Activated T-cell treated with anti-CD3 and anti-CD28 coated beads, Interleukin-2, amount 50 U/mL, for 48 hours (primary cell): ENCODE measurements at places on chromosomes 5 and 9.

DNA sequence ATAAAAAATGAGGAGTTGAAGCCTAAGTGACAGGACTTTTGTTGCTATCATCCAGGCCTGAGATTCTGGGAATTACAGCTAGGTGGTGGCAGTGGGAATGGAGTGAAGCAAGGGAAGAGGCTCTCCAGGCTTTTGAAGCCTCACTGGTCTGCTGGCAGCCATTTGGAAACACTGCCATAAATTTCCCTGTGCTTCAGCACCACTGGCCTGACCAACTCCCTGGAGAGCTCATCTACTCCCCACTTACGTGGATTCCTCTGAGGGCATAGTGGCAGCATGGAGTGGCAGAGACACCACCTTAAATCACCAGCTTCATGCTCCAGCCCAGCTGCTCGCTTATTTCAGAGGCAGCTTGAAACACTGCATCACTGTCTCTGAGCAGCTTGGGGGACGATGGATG, 518.2 kb downstream of the TLR4 start:
- no peak for DNase-seq

- no peak for DNase-seq
Observed at GRCh38 chr5:181218795-181219124, 4.3 kb upstream of the TRIM41 start.

- DNase-seq, result no peak
Observed at GRCh38 chr5:103255691-103256090, 2.9 kb upstream of the MACIR start.

DNA sequence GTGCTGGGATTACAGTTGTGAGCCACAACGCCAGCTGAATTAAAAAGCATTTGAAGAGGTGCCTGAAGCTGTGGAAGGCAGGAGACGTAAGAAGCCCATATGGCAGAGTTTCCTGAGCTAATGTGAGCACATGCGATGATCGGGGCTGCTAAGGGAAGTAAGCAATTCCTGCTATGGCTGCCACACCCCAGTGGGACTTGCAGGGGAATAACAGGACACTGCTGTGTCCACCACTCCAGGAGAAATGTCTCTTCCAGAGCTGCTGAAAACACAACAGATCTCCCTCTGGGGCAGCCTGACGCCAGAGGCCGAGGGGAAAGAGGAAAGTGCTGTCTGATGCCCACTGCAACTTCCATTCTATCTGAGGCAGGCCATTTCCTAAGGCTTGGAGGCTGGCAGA, 46.2 kb upstream of the ANKRD55 start:
- DNase-seq, result no peak

GRCh38 chr5:174751154-174752000, 27.0 kb downstream of the MSX2 start:
- no peak for DNase-seq

GRCh38 chr9:33813712-33814641, 3.0 kb upstream of the UBE2R2 start:
- no peak for DNase-seq

- DNase-seq, result no peak
Observed at GRCh38 chr9:18890372-18890771, 142.6 kb downstream of the SAXO1 start.

GRCh38 chr9:81072758-81073157, 616.6 kb downstream of the TLE1 start:
- DNase-seq, result no peak

- no peak for DNase-seq
Observed at GRCh38 chr5:148751025-148751424, 75.4 kb upstream of the ADRB2 start.

DNA sequence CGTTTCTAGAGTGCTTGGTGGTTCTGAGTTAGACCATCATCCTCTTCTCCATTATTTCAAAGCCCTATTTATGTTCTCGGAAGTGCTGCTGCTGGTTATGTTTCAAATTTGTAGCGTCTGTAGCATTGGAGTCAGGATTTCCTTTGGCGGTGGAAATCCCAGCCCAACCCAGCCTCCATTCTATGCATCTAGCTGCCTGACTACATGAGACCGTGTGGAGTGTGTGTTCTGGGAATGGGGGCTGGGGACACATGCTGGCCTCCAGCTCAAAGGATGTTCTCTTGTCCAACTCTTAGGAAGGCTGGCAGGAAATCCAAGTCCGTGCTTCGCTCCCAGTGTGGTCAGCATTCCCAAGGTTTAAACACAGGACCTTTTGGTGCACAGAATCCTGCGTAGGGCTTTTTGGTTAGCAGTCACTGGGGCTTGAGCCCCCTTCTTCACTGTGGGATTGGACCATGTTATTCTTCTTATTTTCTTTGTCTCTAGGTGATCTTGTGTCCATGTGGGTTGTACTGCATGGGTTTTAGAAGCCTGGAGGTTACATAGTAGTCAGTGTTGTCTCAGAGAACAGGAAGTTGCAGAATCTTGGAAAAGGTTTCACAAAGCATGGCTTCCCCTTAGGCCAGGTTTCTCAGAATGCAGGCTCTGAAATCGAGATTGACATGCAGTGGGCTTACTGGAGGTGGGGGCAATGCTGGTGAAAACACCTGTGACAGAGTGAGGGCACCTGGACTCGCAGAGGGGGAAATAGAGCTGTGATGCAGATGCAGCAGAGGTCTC, 132.2 kb downstream of the ARHGAP26 start:
- no peak for DNase-seq

DNA sequence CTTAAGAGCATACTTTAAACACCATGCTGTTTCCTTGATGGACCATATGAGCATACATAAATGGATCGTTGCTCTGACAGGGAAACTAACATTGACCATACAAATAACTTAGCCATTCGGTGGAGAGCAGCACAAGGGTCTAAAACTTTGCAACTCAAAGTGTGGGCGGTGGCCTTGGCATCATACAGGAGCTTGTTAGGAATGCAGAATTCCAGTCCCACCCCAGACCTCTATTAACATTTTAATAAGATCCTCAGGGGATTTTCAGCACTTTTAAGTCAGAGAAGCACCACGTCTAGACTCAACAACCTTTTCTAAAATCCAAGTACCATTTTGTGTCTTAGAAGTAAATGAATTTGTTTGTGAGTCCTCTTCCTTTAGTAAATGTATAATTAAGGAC, 260.9 kb downstream of the EBF1 start:
- DNase-seq, result no peak

DNA sequence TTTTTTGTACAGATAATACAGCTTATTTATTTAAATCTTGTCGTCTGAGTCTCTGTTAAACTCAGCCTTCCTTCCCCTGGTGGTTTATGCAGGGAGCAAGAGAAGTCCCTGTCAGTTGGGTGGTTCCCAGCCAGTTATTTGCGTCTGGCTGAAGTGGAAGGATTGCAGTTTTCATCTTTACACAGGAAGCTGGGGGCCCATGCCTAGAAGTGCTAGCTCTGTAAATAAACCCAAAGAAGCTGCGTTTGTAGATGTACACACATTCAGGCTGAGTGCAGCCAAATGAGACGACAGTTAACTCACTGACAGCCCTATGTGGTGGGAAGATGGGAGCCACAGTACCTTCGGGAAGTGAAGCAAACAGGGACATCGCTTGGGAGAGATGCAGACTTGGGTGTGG, 122.1 kb downstream of the SAXO1 start:
- no peak for DNase-seq

DNA sequence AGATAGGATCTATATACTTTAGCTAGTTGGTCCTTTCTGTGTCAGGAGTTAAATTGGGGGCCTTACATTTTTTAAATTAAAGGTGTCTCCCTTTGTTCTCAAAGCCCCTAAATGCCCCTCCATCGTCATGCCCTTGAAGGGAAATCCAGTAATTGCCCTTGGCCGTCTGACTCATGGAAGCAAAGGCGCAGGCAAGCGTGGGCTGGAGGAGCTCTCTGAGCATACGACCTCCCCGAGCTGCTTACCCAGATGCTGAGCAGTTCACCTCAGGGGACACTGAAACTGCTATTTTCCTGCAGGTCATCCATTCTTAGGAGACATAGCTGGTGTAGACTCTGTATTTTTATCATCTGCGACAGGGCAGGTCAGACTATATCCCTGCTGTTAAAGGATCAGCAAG, 23.0 kb downstream of the PCSK1 start:
- DNase-seq, result no peak

DNA sequence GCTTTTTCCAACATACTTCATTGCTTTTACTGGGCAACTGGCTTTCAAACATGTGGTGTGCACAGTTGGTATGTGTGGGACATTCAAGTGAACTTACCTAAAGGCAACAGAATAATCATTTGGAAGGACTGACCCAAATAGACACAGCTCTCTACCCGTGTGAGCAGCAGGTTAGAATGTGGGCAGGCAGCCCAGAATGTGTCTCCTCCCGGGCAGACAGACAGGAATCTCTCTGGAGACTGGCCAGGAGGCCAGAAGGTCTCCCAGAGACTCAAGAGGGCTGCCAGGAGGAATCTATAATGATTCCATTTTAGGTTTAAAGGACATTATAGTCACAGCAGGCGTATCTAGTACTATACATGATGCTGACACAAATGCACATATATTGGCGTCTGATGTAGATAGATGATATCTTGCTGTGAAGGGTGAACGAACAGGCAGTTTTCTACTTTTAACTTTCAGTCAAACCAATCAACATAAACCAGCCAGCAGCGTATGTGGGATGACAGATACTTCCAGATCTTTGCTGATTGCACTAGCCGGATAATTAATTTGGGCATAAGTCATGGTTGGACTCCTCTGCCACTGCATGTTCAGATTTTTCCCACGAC, 297.4 kb upstream of the ZNF608 start:
- DNase-seq, result no peak

- DNase-seq, result no peak
Observed at GRCh38 chr9:74642376-74642775, 145.2 kb downstream of the RORB start.

DNA sequence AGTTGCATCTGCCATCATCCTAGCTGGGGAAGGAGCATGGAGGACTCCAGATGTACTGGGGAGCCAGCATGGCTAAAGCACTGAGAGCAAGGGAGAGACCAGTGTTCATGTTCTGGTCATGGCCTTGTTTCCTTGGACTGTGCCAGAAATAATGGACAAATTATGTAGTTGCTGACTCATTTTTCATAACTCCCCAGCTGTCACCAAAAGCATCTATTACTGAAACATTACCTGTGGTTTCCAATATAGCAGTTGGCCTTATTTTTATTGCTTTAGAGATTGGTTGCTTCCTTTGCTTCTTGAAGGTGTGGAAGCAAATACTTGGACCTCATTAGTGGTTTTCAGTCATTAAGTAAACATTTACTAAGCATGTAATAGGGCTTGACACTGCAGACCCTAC, 11.3 kb downstream of the RALGPS1 start:
- DNase-seq, result no peak

DNA sequence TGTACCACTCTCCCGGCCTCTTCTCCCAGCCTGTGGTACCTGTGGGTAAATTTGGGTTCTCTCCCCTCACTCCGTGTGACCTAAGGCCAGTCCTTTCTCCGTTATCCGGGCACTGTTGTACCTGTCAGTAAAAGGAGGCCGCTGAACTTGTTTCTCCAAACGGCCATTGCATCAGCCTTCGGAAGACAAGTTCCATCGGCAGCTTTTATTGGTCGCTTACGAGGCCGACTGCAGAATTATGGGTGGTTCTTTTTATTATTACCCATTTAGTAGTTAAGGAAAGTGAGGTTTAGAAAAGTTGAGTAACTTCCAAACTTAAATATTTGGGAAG, 558 bp downstream of the GRPEL2 start:
- no peak for DNase-seq

GRCh38 chr5:159873680-159874079, 42.6 kb upstream of the ADRA1B start:
- no peak for DNase-seq

DNA sequence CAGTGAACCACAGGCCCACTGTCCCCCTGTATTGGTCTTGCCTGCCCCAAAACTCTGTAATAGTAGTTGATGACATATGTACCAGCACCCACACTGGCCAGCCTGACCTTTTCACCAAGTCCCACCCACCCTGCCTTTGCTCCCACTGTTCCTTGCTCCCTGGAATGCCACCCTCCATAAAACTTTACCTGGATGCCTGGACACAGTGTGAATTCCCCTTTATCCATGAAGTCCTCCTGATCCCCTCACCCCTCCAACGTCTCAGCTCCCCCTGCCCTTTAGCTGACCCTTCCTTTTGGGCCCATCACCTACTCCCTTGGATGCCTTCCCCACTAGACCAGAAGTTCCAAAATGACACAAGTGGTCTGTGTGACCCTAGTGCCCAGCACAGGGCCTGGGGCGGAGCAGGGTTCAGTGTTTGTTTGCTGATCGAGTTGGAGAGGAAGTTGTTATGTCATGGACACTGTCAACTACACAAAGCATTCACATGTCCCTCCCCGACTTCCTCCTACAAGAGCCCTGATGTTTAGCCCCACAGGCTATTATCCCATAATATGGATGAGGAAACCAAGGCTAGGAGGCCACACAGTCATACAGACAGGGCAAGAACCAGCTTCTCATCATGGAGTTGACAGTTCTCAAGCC, 16.1 kb downstream of the AMBP start:
- no peak for DNase-seq

DNA sequence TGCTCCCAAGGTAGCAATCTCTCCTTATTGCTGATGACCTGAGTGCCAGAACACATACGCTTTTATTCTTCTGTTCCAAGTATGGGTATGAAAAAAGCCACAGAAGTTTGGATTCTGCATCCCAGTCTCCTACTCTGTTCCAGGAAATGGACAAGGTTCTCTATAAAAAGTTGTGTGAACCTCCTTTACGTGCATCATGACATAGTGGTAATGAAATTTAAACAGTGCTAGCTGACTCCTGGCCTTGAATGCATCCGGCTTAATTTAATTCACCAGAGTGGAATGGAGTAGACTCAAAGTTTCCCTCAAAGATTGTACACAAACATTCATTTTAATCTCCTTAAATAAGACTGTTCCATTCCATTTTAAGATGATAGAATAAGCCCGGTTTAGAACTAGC, 68.9 kb downstream of the LURAP1L start:
- DNase-seq, result no peak

DNA sequence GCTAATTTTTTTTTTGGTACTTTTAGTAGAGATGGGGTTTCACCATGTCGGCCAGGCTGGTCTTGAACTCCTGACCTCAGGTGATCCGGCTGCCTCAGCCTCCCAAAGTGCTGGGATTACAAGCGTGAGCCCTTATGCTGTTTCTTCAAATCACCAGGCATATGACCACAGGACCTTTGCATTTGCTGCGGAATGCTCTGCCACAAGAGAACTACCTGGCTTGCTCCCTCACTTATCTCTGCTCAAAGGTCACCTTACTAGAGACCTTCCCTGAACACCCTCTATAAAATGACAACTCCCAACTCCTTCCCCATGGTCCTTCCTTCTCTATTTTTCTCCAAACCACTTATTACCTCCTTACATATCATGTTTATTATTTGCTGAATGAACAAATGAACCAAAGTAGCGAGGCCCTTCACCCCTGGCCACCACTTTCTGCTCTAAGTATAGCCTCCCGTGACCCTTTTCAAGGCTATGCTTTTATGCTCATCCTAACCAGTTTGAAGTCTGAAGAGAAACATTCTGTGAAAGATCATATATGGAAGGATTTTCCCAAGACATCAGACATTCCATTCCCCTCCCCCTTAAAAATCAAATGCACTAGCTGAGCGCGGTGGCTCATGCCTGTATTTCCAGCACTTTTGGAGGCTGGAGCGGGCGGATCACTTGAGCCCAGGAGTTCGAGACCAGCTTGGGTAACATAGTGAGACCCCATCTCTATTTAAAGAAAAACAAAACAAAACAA, 1.3 kb downstream of the ZER1 start:
- no peak for DNase-seq
